ENCODE measurements at places on chromosomes 7 and 10. TPM values are rescaled to one million over a fixed set of nuclear protein-coding genes. Genes with fewer than 3 reads are reported as not detected.
A peak's percentile ranks its signal among the peaks of the same experiment; 100 is the strongest.

Gene ATOH7
- polyA plus RNA-seq: not detected

GRCh38 chr7:4849390-4849789, 12.4 kb downstream of the PAPOLB start:
- no peak for DNase-seq
- no peaks in the 10 kb centered on the region for H3K27me3 ChIP-seq
- H3K36me3 ChIP-seq: no peaks in the 10 kb centered on the region
- no peak overlapping the region for H3K4me3 ChIP-seq

DNA sequence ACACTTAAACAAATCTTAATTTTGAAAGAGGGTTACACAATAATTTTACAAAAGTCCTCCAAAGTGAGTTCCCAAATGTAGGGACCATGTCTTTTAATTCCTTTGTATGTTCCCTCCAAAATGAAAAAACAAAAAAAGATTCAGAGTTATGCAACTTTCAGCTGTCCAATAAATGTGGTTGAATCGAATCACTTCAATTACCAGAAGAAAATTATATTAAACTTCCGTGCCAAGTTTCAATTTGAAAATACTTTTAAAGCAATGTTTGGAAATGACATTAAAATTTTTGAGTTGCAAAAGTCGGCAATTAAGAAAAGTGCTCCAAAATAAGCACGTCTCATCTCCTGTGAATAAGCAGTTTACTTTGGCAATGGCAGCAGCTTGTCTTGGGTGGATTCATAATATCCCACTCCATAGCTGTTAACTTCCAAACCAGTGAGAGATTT, 60.3 kb upstream of the C1GALT1 start:
- DNase-seq: no peak
- no peaks in the 10 kb centered on the region for H3K36me3 ChIP-seq

GRCh38 chr10:5905854-5906507, 15.9 kb downstream of the FBH1 start:
- H3K27ac ChIP-seq: no peak overlapping the region
- peaks cover 70% of the 10 kb centered on the region for H3K36me3 ChIP-seq
- no peaks in the 10 kb centered on the region for H3K4me1 ChIP-seq
- no peak for DNase-seq
- H3K4me3 ChIP-seq: no peak overlapping the region
- H3K27me3 ChIP-seq: no peaks in the 10 kb centered on the region

- H3K27me3 ChIP-seq: peaks cover 9% of the 10 kb centered on the region
- peak; percentile 45 for DNase-seq
- no peaks in the 10 kb centered on the region for H3K36me3 ChIP-seq
- H3K4me1 ChIP-seq: peaks cover 73% of the 10 kb centered on the region
- H3K27ac ChIP-seq: no peak overlapping the region
These were observed 1.2 kb upstream of the PFKFB3 start for GRCh38 chr10:6201516-6201975.

Gene PNLIPRP1
- not detected for polyA plus RNA-seq

DNA sequence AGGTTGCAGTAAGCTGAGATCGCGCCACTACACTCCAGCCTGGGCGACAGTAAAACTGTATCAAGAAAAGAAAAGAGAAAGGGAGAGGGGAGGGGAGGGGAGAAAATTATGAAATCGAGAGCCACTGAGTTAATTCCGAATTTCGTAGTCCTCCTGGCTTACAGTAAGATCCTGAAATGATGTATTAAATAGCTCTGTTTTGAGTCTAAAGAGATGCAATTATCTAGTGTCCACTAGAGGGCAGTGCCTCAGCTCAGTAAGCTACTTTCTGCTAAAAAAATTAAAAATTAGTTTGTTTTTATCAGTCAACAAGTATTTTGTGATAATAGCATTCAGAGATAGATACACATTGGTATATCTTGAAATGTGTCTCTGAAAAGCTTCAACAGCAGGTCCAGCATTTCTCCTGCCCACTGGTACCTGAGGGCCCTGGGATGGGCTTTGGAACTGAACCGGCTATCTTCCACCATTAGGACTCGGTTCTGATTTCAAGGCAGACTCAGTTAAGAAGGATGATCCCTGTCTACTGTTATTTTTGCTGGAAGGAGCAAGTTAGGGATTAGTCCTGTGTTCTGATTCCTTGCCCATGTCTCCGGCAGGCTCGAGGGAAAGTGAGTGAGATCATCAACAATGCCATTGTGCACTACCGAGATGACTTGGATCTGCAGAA, 19.5 kb downstream of the TSPAN33 start:
- no peak overlapping the region for H3K4me3 ChIP-seq
- no peaks in the 10 kb centered on the region for H3K36me3 ChIP-seq
- DNase-seq: no peak
- no peaks in the 10 kb centered on the region for H3K27me3 ChIP-seq

Gene CTAGE8
- polyA plus RNA-seq: not detected

Gene TTYH3
- 73.5 TPM for polyA plus RNA-seq

DNA sequence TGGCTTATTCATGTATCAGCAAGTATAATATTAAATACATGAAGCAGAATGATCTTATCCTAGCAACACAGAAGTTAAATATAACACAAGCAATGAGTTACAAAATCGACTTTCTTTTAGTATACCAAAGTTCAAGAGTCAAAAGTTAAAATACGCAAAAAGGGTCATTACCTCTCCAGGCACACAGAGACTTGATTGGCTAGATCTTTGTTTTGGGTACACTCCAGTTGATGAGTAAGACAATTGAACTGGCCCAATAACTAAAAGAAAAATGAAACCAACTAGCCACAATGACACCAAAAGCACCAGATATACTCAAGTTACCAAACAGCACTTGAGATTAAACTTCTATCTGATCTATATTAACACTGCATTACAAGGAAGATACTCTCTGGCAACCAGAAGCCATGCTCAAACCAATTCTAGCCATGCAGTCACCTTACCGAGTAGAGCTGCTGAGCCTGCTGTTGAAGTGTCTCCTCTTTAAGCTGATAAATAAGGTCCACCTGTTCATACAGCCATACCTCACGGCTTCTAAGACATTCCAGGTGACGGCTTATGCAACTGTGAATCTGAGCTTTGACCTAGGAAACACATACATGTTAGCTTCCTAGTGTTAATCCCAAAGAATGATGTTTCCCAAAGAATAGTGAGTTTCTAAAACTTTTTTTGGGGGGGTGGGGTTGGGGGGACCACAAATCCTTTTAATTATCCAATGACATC, 15.6 kb downstream of the NCOA4 start:
- no peak for DNase-seq
- peak overlapping the region; percentile 55 for H3K27ac ChIP-seq
- H3K4me1 ChIP-seq: peaks cover 38% of the 10 kb centered on the region
- H3K4me3 ChIP-seq: no peak overlapping the region
- H3K36me3 ChIP-seq: peaks cover 75% of the 10 kb centered on the region
